Heart left ventricle (tissue), 16 donors: ENCODE measurements at places on chromosomes 16 and 17. TPM values are rescaled to one million over a fixed set of nuclear protein-coding genes. Genes with fewer than 3 reads are reported as not detected.

The CEP295NL gene
- 3.1 TPM for total RNA-seq

- peaks cover 23% of the 10 kb centered on the region for H3K4me1 ChIP-seq
- H3K4me3 ChIP-seq: no peak overlapping the region
- H3K36me3 ChIP-seq: peaks cover 34% of the 10 kb centered on the region
- H3K27me3 ChIP-seq: no peaks in the 10 kb centered on the region
- H3K27ac ChIP-seq: no peak overlapping the region
These were observed 16.0 kb downstream of the APPBP2 start for GRCh38 chr17:60510031-60510430.

GRCh38 chr17:27530764-27531391 is 74.6 kb downstream of the KSR1 start:
- DNase-seq: no peak
- no peaks in the 10 kb centered on the region for H3K36me3 ChIP-seq
- peaks cover 23% of the 10 kb centered on the region for H3K4me1 ChIP-seq
- H3K4me3 ChIP-seq: no peak overlapping the region

DNA sequence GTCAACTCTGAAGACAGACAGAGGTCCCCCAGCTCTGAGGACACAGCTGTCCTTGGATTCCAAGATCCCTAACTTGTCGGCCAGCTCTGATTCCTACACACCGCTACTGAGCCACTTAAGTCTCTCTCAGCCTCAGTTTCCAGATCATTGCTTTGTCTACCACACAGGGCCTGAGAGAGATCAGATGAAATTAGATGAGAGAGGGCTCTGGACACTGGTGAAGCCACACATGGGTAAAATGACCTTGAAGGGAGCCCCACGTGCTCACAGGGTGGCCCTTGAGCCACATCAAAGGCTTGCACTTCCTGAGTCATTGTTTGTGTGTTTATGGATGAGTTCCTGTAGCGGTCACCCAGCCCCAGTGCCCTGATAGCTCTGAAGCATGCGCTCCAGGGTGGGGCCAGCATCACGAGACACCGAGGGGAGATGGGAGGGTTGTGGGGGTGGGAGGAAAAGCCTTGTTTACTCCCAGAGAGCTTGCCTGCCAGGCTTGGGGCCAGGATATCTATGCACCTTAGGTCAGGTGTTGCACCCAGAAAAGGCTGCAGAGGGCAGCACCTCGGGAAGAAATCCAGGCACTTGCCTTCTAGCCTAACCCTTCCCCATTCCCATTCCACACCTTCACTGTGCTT is 32.7 kb upstream of the SLC6A2 start:
- no peak overlapping the region for H3K27ac ChIP-seq
- H3K4me3 ChIP-seq: no peak overlapping the region
- DNase-seq: no peak
- no peaks in the 10 kb centered on the region for H3K27me3 ChIP-seq
- H3K36me3 ChIP-seq: no peaks in the 10 kb centered on the region

DNA sequence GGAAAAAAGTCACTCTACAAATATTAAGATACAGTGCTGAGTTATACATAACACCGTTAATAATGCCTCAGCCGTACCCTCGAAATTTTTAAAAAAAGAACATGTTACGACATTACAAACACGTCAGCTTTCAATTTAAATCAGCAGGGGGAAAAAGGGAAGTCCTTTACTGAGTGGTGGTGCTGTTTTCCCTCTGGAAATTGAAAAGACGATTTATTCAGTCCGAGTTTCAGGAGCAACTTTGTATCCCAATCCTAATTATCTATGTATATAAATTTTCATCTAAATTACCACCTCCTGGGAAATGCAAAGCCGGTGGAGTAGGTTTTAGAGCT is 1.3 kb downstream of the NETO2 start:
- peaks cover 20% of the 10 kb centered on the region for H3K4me1 ChIP-seq
- no peaks in the 10 kb centered on the region for H3K36me3 ChIP-seq
- no peaks in the 10 kb centered on the region for H3K27me3 ChIP-seq
- DNase-seq: no peak
- H3K4me3 ChIP-seq: peak overlapping the region; percentile 70
